Ovary (tissue), 10 donors: ENCODE measurements at places on chromosomes 2 and 18.

DNA sequence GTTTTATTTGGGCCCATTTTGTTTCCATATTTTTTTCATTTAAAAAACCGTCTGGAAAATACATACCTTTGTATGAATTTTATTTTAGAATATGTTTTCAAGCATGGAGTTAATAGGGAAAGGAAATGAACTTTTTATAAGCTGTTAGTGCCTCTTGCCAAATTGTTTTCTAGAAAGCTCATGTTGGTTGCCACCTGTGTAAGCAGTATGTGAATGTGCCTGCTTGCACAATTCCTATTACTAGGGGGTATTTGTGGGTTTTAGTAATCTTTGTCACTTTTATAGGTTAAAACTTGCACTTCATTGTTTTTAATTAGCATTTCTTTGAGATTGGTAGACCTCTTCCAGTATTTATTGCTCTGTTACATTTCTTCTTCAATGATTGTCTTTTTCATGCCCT is 107.3 kb downstream of the TANC1 start:
- DNase-seq = no peak

DNA sequence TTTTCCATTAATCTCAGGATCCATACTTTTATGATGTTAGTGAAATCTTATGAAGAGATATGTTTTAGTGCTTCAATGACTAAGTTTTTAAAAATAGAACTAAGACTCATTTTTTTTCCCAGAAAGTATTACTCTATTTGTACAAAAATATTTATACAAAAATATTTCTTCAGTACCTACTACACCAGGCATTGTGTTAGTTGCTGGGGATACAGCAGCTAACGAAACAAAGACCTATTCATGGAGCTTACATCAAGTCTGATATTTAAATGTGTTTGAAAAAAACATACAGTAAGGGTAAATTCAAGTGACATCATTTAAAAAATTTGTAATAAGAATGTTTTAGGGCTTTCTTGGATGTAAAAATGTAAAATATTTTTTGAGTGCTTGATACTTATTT is 11.6 kb downstream of the VAPA start:
- no peak for DNase-seq

- DNase-seq = no peak
These were observed 439.1 kb downstream of the EIPR1 start for GRCh38 chr2:2938481-2938880.

- DNase-seq = no peak
These were observed 6.5 kb downstream of the C2orf72 start for GRCh38 chr2:231043796-231044195.

DNA sequence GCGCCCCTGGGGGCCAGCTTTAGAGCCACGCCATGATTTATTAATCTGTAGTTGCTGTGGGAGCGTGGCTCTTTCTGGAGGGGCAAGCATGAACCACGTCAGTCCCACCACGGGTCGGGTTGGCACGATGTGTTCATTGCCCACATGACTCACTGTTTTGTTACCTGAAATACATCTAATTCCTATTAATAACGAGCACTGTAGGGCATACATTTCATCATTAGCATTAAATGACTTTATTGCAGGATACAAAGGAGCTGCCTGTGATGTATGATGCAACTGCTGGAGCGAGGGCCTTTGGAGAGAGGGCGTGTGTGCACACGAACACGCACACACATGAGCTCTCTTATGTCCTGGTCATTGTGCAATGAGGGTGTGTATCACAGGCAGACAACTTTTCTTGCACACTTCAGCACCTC is 127.0 kb downstream of the INHBB start:
- DNase-seq = no peak

GRCh38 chr2:73640511-73640911 is 1.7 kb downstream of the NAT8 start:
- DNase-seq = no peak

DNA sequence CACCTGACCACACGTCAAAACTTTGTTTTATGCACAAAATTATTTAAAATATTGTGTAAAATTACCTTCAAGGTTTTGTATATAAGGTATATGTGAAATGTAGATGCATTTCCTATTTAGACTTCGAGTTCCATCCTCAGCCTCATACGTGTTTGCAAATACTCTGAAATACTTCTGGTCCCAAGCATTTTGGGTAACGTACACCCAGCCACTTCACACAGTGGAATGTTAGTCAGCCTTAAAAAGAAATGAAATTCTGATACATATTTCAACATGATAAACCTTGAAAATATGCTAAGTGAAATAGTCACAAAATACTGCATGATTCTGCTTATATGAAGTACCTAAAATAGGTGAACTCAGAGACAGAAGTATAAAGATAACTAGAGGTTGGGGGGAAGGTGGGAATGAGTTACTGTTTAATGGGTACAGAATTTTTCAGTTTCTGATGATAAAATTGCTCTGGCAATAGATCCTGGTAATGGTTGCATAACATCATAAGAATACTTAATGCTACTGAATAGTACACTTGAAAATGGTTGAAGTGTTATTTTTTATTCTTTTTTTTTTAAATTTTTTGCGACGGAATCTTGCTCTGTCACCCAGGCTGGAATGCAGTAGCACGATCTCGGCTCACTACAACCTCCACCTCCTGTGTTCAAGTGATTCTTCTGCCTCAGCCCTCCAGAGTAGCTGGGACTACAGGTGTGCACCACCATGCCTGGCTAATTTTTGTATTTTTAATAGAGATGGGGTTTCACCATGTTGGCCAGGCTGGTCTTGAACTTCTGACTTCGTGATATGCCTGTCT is 24.0 kb downstream of the NOP58 start:
- DNase-seq = no peak

DNA sequence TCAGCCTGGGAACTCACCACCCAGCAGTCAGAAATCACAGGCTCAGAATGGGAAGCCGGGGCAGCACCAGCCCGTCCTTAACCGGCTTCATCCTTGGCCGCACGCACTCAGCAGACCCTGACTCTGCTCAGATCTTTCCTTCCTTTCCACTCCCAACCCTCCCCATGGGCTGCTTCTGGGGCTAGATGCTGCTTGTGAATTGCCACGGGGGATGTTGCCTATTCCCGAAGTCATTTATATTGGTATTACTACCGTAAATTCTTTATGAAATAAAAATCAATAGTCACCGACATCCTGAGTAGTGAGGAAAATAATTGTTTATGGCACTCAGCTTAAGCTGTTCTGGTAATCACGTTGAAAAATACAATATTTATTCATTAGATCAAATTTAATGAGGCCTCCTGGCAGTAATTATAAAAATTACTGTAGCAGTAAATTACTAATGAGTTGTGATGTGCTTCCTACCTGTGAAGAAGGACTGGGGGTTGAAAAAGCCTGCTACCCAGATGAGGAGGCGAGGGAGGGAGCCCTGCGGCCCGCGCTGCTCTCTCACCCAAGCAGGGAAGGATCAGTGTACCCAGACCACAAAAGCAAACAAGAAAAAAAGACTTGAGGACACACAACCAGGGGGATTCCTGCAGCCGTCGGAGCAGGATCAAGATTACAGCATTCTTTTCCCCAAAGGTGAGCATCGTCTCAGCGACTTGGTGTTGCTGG is 31.5 kb downstream of the CDCA7 start:
- no peak for DNase-seq

- no peak for DNase-seq
These were observed 65.2 kb upstream of the FIGN start for GRCh38 chr2:163800951-163801381.

- no peak for DNase-seq
These were observed 267.6 kb upstream of the THSD7B start for GRCh38 chr2:136497709-136498108.

GRCh38 chr2:170930131-170930990 is 1.3 kb downstream of the GORASP2 start:
- no peak for DNase-seq

DNA sequence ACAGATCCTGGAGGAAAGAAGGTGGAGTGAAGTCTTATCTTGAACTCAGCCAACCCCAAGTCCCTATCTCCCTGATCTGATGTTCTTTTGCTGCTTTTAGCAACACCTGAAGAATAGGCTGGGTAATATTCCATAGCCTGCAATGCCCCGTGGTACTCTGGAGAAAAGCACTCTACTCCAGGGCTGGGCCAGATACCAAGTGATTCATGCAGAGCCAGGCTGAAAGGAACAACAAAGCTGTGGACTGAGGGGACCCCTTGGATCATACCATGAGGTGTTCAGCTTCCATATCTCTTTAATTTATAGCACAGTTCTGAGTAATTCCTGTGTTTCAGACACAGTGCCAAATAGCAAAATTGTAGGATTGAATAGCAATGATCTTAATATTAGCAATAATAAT is 130.6 kb downstream of the NXPH2 start:
- DNase-seq = no peak

DNA sequence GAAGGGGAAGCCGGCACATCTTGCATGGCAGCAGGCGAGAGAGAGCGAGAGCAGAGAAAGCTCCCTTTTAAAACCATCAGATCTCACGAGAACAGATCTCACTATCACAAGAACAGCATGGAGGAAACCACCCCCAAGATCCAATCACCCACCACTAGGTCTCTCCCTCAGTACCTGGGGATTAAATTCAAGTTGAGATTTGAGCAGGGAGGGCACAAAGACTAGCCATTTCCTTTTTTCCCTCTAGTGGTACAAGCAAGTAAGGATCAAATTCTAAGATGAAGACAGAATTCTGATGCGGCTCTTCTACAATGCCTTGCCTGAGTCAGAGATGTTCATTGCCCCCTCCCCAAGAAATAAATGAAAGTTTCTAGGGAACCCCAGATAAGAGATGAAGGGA is 45.6 kb upstream of the ANKRD44 start:
- DNase-seq = no peak

DNA sequence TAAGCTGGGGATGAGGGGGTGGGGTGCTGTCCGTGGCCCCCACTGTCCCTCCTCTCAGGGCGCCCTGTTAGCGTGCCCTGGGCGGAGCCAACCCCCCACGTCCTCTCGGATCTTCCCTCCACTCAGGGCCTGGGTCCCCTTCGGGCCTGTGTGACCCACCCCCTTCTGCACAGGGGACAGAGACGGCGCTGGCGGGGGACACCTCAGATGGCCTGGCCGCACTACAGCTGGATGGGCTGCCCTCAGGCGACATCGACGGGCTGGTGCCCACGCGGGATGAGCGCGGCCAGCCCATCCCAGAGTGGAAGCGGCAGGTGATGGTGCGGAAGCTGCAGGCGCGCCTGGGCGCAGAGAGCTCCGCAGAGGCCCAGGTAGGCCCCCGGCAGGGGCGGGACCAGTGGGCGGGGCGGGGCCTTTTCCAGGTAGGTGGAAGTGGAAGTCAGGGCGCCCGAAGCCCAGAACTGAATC is 9.9 kb upstream of the KLHL30 start:
- no peak for DNase-seq

GRCh38 chr2:220469201-220469600 is 841.8 kb downstream of the SLC4A3 start:
- no peak for DNase-seq

- no peak for DNase-seq
These were observed 15.6 kb downstream of the HRH4 start for GRCh38 chr18:24475926-24476589.

- DNase-seq = no peak
These were observed 138.4 kb downstream of the MBP start for GRCh38 chr18:76994086-76994654.

DNA sequence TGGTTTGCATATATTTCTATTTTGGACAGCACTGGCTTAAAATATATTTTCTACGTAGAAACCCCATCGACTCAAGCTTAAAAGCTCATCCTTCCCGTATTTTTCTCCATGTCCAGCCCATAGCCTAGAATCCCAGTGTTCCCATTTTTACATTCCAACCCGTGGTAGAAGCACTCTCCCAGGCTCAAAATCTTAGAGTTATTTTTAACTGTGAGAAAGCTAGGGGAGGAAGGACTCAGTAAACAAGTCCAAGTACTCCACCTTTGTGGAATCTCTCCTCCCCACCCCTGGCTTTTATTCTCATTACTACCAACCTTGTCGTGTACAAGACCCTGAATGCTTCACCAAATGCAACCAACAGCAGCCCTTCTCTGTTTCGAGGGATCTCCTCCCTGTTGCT is 69.8 kb downstream of the KLF7 start:
- no peak for DNase-seq

- DNase-seq = no peak
These were observed 260.0 kb downstream of the ATAD2B start for GRCh38 chr2:23666980-23667357.

GRCh38 chr2:223930103-223930976 is 14.8 kb downstream of the WDFY1 start:
- DNase-seq = no peak

DNA sequence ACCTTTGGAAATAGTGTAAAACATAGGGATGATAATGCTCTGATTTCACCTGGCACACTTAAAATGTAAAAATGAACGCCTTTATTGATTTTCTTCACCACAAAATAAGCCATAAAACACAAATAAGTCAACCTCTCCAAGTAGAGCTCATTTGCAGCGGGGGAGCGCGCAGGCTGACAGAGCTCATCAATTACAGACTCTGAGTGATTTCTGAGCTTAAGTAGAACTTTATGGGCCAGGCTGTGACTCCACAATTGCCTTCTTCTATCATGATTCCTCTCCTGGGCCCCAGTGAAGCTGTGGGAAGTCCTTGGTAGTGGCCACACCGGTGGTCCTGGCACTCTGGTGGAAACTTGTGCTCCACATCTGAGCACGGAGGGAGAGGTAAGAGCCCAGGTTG is 789.0 kb upstream of the RAB6C start:
- DNase-seq = no peak

DNA sequence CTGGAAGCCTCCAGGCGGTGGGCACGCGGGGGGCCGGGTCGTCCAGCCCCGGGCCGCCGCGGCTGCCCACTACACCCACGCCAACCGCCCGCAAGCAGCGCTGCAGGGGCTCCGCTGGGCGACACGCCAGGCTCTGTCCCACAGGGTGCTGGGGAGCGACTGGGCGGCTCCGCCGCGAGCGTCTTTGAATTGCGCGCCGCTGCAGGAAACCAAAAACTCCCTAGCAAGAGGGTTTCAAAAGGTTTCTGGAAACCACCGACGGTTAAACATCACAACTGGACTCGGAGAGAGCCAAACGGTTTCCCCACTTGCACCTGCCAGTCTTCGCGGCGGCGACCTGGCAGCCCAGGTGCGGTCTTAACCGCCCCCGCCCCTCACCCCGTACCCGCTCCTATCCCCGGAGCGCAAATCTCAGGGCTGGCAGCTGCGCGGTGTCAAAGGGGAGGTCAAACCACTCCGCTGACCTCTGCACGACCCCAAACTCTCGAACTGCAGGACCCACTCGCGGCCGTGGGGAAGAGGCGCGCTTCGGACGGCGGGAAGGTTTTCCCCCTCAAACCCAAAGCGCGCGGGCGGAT is 1.0 kb downstream of the CXCR4 start:
- DNase-seq = no peak

DNA sequence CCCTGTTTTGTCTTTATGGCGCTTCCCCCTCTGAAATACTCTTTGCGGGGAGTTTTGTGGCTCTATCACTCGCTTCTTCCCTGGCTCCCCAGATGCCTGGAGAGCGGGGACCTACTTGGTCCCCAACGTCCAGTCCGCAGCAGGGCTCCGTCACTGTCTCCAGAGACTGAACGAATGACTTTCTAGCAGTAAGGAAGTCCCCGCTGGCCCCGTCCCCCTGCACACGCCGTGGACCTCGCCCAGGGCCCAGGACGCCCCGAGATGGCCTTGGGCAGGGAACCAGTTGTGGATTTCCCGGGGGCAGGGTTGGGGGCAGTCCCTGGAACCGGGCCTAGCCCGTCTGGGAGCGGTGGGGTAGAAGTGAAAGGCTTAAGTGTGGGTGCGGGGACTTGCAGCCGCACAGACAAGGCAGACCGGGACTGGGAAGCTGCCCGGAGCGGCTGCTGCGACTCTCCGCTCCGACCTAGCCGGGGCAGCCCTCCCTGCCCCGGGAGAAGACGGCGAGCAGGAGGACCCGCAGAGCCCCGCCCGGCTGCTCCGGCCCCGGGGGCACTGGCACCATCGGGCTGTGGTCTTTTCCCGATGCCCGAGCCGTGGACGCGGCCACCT is 821 bp upstream of the EPHA4 start:
- peak; percentile 61 for DNase-seq
